A549 treated with RU486 at 1 μM for 4 hours (cell line): ENCODE measurements at places on chromosomes 5 and 9. TPM values are rescaled to one million over a fixed set of nuclear protein-coding genes. Genes with fewer than 3 reads are reported as not detected.

The SMIM23 gene
- not detected in 5 replicates for total RNA-seq

The STARD4 gene
- 2.2 to 5.4 TPM (median 5.2 TPM) in 5 replicates for total RNA-seq

The SNAPC3 gene
- total RNA-seq = 11.4 to 19.3 TPM (median 16.5 TPM) in 5 replicates

The TIMD4 gene
- total RNA-seq = 0.76 to 1.8 TPM (median 1.3 TPM) in 5 replicates

The CDK5RAP2 gene
- total RNA-seq = 27.6 to 37.3 TPM (median 29.5 TPM) in 5 replicates

The CPLANE1 gene
- total RNA-seq = 2.1 to 4.1 TPM (median 3.9 TPM) in 5 replicates

The FAM81B gene
- total RNA-seq = not detected in 5 replicates

The ERGIC1 gene
- 247 to 318 TPM (median 297 TPM) in 5 replicates for total RNA-seq

The HTR1A gene
- total RNA-seq = not detected in 5 replicates

The RANBP3L gene
- not detected in 5 replicates for total RNA-seq

The PCDH1 gene
- 1.5 to 3.0 TPM (median 2.0 TPM) in 5 replicates for total RNA-seq

The MPDZ gene
- total RNA-seq = 8.5 to 14.0 TPM (median 12.5 TPM) in 5 replicates

The SSNA1 gene
- total RNA-seq = 103 to 153 TPM (median 139 TPM) in 5 replicates

The SLCO6A1 gene
- not detected in 5 replicates for total RNA-seq

The SLC25A2 gene
- total RNA-seq = not detected in 5 replicates
